ENCODE measurements at places on chromosomes 3 and 15.

GRCh38 chr3:123951522-123952447 lies 9.2 kb downstream of the CCDC14 start:
- no peak overlapping the region for H3K4me3 ChIP-seq
- no peak for DNase-seq
- H3K27ac ChIP-seq: no peak overlapping the region
- H3K4me1 ChIP-seq: peaks cover 3% of the 10 kb centered on the region

GRCh38 chr3:71518089-71518488 lies 65.4 kb downstream of the FOXP1 start:
- no peak overlapping the region for H3K4me3 ChIP-seq
- no peak overlapping the region for H3K27ac ChIP-seq
- peaks cover 2% of the 10 kb centered on the region for H3K36me3 ChIP-seq
- H3K4me1 ChIP-seq: peaks cover 9% of the 10 kb centered on the region
- no peaks in the 10 kb centered on the region for H3K27me3 ChIP-seq

DNA sequence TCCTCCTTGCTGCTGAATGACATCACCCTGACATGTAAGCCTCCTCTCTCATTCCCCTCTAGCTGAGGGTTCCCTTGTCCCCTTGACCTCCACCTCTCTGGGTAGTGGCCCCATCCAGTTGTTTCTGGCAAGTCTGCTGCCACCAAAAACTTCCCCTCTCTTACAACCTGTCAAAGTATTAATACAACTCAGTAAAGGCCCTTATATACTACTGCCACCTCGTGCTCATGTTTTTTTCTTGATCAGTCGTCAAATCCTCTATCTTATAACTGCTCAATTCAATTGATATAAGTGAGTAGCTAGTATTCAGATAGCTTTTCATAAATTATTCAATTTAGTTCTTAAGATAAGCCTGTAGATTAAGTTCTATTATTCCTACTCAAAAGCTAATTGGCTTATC lies 249.6 kb downstream of the MBNL1 start:
- H3K4me3 ChIP-seq: no peak overlapping the region
- H3K27ac ChIP-seq: no peak overlapping the region
- H3K36me3 ChIP-seq: no peaks in the 10 kb centered on the region
- peaks cover 2% of the 10 kb centered on the region for H3K4me1 ChIP-seq

DNA sequence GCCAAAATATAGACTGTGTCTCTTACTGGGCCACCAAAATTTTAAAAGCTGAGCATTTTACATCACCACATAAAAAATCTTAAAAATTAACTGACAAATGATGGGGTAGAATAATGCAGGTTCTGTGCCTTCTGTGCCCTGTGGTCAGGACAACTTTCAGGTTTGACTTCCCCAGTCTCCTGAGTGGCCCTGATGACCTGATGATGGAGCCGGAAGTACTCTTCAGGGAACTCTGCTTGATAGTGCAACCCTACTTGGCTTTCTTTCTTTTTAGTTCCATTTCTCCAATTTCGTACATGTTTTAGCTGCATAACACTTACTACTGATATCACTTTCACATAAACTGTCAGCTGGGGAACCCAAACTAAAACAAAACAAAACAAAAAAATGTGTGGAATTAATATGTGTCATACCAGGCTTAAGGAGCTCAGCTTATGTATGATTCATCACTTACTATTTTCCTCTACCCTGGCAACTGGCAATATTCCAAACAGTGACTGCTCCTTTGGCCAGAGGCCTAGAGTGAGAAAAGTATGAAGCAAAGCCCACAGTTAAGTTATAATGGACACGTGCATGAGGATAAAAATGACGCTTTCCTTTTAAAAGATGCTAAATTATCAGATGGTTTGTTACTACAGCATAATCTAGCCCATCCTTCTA lies 194.3 kb downstream of the BCHE start:
- H3K36me3 ChIP-seq: no peaks in the 10 kb centered on the region
- no peak for DNase-seq
- H3K4me3 ChIP-seq: no peak overlapping the region
- no peaks in the 10 kb centered on the region for H3K27me3 ChIP-seq

DNA sequence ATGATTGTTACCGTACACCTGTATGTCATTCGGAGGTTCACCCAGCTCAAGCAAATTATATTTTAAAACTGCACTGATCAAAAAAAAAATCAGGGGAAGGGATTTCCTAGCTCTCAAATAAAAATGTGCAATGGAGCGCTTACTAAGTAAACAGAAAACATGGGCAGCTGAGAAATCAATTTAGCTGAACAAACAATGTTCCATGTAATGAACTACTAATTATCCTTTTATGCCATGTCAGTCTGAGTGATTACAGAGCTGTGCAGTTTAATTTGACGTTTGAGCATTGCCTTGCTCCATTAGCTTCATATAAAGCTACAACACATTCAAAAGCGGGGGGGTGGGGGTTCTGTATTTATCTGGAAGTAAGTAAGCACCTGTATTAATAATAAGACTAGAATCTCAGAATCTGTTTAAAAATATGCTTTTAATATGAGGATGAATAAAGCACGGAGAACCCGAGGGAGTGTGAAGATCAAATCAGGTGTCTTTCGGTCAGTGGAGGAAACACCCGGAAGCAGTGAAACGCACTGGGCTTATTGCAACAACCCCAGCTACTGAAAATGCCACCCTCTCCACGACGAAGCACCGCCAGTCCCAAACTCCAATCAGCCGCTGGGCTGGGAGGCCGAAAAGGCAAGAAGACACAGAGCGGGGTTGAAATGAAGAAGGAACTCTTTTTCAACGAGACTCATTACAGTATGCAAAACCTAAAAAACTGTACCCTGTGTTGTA lies 196.5 kb upstream of the ATP11B start:
- peaks cover 17% of the 10 kb centered on the region for H3K27me3 ChIP-seq
- H3K36me3 ChIP-seq: no peaks in the 10 kb centered on the region
- DNase-seq: no peak
- no peak overlapping the region for H3K4me3 ChIP-seq
- H3K4me1 ChIP-seq: no peaks in the 10 kb centered on the region

DNA sequence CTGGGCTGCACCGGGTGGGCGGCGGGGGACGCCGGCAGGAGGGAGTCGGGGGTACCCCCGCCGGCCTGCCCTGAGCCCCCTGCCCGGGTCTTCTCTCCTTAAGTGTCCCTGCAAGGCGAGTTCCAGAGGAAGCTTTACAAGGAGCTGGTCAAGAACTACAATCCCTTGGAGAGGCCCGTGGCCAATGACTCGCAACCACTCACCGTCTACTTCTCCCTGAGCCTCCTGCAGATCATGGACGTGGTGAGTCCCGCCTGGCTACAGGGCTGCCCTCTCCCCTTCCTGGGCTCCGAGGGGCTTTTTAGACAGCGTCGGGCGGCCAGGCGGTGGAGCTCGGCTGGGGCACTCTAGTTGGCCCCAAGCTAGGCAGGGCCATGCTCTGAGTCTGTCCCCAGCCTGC lies 480 bp downstream of the CHRNA7 start:
- H3K27me3 ChIP-seq: peaks cover 76% of the 10 kb centered on the region
- peaks cover 13% of the 10 kb centered on the region for H3K4me1 ChIP-seq
- peak overlapping the region; percentile 77 for H3K4me3 ChIP-seq
- no peak overlapping the region for H3K27ac ChIP-seq
- peaks cover 3% of the 10 kb centered on the region for H3K36me3 ChIP-seq

- no peak overlapping the region for H3K27ac ChIP-seq
- no peak overlapping the region for H3K4me3 ChIP-seq
- DNase-seq: no peak
- H3K4me1 ChIP-seq: peaks cover 7% of the 10 kb centered on the region
- peaks cover 11% of the 10 kb centered on the region for H3K36me3 ChIP-seq
- no peaks in the 10 kb centered on the region for H3K27me3 ChIP-seq
Observed at GRCh38 chr3:58391156-58391865, 42.3 kb downstream of the PDHB start.

- peaks cover 8% of the 10 kb centered on the region for H3K36me3 ChIP-seq
- no peaks in the 10 kb centered on the region for H3K27me3 ChIP-seq
- no peak overlapping the region for H3K4me3 ChIP-seq
- H3K27ac ChIP-seq: no peak overlapping the region
Observed at GRCh38 chr3:138195481-138195880, 8.4 kb downstream of the ARMC8 start.

DNA sequence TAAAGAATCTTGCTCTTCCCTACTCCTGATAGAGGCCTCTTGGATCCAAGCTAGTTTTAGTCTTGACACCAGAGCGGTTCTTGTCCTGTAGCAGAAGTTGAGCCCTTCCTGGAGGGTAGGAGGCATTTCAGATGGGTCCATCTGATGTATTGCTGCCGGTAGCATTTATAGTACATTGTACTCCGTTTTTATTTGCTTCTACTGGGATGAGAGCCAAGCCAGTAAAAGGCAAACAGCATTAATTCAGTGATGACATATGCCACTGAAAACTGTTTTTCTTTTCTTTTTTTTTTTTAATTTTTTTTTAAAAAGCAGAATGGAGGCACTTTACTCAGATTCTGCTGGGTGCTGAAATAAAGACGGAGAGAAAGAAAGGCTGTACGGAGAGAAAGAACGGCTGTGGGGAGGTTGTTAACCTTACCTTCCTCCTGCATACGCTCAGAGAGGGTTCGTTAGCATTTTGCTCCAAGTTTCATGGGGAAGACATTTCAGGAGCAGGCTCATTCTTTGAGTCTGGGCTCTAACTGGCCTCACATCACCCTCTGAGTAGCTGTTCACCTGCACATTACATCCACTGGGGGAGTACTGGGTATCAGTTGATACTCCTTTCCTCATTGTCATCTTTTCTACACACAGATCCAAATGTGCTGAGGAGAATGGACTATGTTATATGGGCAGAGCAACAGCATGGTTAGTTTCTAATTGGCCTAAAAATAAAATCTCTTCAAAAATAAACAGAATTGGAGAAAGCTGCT lies 161.5 kb downstream of the FEZF2 start:
- H3K27me3 ChIP-seq: peaks cover 10% of the 10 kb centered on the region
- no peaks in the 10 kb centered on the region for H3K36me3 ChIP-seq
- no peak overlapping the region for H3K4me3 ChIP-seq
- DNase-seq: no peak

- H3K36me3 ChIP-seq: no peaks in the 10 kb centered on the region
- no peak for DNase-seq
- H3K4me3 ChIP-seq: no peak overlapping the region
- no peaks in the 10 kb centered on the region for H3K4me1 ChIP-seq
- H3K27me3 ChIP-seq: no peaks in the 10 kb centered on the region
Observed at GRCh38 chr3:73739791-73740453, 115.2 kb upstream of the PDZRN3 start.

DNA sequence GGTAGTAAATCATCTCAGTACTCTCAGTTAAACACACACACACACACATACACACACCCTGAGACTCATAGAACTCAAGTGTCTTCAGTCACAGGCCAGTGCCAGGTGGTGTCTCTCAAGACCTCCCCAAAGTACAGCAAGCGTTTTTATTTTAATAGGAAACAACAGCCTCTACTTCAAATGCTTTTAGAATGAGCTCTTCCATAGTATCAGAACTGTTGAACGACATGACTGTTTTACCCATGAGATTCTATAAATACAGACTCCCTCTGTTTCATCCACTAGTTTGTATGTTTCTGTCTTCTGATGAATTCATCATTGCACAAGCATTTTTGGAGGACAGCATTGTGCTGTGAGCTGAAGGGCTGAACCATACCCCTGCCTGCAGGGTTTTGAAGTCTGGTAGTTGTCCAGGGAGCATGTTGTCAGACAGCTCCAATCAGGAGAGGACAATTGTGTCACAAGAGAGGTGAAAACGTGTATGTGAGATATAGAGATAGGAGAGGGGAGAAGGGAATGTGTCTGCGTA lies 201.0 kb upstream of the BCL6 start:
- no peaks in the 10 kb centered on the region for H3K27me3 ChIP-seq
- peak overlapping the region; percentile 49 for H3K27ac ChIP-seq
- no peaks in the 10 kb centered on the region for H3K36me3 ChIP-seq

GRCh38 chr3:144242747-144243146 lies 271.1 kb downstream of the DIPK2A start:
- H3K4me1 ChIP-seq: no peaks in the 10 kb centered on the region
- H3K27me3 ChIP-seq: no peaks in the 10 kb centered on the region
- H3K27ac ChIP-seq: no peak overlapping the region
- H3K36me3 ChIP-seq: no peaks in the 10 kb centered on the region

GRCh38 chr15:79311901-79312553 lies 1.1 kb downstream of the TMED3 start:
- DNase-seq: no peak
- peak overlapping the region; percentile 51 for H3K27ac ChIP-seq
- peaks cover 19% of the 10 kb centered on the region for H3K27me3 ChIP-seq
- H3K4me1 ChIP-seq: peaks cover 30% of the 10 kb centered on the region
- H3K36me3 ChIP-seq: peaks cover 6% of the 10 kb centered on the region
- H3K4me3 ChIP-seq: peak overlapping the region; percentile 91

DNA sequence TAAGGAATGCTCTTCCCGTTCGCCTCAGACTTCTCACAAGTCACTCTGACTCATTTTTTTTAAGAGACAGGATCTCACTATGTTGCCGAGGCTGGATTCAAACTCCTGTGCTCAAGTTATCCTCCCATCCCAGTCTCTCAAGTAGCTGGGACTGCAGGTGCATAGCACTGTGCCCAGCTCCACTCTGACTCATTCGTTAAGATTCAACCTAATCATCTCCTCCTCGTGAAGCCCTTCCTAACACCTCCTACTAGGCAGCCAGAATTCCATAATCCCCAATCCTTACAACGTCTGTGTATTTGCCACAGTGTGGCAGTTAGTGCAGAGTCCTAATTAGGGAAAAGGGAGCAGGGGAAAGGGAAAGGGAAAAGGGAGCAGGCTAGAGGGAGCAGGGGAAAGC lies 26.4 kb upstream of the DCLK3 start:
- no peak overlapping the region for H3K4me3 ChIP-seq
- peaks cover 3% of the 10 kb centered on the region for H3K4me1 ChIP-seq
- DNase-seq: no peak
- peaks cover 42% of the 10 kb centered on the region for H3K27me3 ChIP-seq
- no peak overlapping the region for H3K27ac ChIP-seq

GRCh38 chr3:129656659-129657247 lies 50.3 kb upstream of the PLXND1 start:
- DNase-seq: no peak
- H3K27ac ChIP-seq: no peak overlapping the region
- H3K36me3 ChIP-seq: peaks cover 6% of the 10 kb centered on the region
- peaks cover 11% of the 10 kb centered on the region for H3K4me1 ChIP-seq
- H3K4me3 ChIP-seq: no peak overlapping the region

DNA sequence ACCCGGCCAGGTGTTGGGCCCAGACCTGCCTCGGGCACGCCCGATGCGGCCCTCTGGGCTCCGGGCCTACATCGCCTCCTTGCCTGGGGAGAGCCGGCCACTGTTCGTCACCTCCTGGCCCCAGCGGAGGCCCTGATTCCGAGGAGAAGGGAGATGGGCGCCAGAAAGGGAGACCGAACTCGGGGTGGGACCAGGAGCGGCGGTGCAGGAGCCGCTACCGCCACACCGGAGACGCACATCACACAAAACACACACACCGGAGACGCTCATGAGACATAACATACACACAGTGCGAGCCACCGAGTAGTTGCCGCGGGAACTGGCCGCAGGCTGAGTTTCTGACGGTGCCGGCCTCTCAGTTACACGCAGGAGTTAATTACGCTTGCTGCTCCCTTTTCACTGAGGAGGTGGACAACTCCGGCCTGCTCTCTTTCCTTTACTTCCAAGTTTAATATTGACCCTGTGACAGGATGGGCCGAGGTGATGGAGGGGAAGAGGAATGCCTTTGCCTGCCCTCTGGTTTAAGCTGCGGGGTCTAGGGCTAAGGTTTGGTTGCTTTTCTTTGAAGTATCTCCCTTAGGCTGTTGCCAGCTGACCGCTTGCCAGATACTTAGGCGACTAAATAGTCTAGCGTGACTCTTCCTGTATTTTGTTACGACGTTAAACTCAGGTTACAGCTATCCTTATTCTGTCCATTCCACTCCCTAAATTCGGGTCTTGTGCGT lies 570 bp downstream of the PCNP start:
- peaks cover 8% of the 10 kb centered on the region for H3K36me3 ChIP-seq
- DNase-seq: no peak
- peak overlapping the region; percentile 98 for H3K27ac ChIP-seq
- H3K27me3 ChIP-seq: no peaks in the 10 kb centered on the region

All from T-helper 17 cell (primary cell).